Stimulated activated CD8-positive, alpha-beta memory T cell treated with anti-CD3 and anti-CD28 coated beads, Interleukin-2, amount 100 ng/mL, for 1 hour (primary cell): ENCODE measurements at places on chromosomes 11 and 22.

DNA sequence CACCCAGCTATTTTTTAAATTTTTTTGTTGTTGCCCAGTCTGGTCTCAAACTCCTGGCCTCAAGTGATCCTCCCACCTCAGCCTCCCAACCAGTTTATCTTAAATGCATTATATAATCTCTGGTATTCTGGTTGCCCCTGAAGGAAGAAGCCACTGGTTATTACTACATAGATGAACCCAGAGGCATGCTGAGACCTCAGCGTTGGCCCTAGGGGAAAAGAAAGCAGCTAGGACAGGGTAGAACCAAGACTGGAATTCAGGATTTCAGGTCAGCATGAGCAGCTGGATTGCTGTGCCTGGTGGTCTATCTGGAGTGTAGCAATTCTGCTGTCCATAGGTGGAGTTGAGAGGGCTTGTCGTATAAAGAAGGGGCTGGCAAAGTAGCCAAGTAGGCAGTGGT lies 67.2 kb downstream of the PARVA start:
- no peak for DNase-seq

DNA sequence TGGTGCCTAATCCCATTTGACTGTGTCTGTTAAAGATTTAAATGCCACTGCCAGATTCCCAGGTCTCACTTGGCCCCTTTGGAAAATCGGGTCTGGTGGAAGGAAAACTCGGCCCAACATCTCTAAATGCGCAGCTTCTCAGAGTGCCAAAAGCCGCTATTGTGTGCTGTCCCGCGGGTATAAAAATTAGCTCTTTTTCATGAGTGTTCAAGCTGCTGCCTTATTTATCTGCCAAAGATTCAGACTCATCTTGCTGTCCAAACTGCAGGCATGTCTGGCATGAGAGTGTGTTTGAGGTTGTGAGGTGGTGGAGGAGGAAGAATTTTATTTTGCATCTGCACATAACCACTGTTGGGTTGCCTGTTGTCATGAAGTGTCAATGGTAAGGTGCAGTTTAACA lies 91.4 kb downstream of the NELL1 start:
- DNase-seq = no peak

DNA sequence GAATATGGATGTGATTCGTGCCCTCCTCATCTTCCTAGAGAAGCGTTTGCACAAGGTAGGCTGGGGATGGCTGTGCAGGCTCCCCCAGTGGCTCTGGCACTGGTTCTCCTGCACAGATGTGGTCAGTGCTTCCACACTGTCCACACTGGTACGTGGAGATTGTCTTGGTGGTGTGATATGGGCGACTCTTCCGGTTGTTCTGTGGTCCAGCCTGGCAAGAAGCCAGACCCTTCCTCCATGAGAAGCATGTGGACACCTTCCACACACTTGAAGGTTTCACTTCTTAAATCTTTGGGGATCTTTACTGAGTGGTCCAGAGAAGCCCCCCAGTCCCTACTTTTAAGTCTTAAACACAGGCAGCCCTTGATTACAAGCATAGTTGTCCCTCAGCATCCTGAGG lies 3.8 kb downstream of the RIC8A start:
- no peak for DNase-seq

DNA sequence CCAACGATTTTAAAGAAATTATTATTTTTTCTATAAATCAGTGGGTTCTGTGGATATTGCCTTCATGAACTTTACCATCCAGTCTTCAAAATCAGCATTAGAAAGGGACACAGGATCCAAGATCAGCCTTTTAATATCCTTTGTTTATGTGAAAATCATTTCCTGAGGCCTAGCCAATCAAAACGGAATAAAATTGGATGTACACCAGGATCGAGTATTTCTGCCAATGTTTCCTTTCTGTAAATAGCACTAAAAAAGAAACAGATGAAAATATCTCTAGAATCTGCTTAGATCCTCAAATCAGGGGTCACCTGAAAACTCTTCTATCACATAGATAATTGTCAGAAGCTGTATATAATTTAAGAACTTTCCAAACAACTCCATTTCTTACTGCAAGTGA lies 1598.5 kb downstream of the LRRC4C start:
- DNase-seq = no peak

DNA sequence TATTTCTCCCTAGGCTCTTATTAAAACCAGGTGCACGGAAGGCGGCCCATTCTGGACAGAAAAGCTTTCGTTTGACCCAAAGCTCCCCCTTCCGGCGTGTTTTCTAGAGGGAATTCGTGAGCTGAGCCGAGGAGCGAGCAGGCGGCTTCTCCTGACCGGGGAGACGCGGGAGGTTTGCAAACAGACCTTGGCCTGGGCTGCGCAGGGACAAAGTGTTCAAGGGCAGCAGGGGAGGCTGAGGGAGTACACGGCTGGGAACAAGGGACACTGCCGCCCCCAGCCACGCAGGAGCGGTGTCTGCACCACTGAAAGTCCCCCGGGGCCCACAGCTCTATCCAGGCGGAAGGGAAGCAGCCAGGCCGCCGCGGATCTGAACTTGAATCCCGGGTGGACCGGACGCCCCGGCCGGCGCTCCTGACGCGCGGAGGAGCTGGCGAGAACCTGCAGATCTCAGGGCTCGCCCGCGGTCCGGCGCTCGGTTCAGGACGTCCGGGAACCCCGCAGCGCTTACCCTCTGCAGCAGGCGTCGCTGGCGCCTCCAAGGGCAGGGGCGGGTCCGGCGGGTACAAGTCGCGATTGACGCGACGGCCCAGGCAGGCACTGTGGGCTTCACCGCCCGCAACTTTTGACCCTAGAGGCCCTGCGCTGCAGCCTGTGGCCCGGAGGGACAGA lies 101.9 kb downstream of the WT1 start:
- DNase-seq = no peak

- no peak for DNase-seq
Observed at GRCh38 chr11:128548649-128549255, 38.6 kb downstream of the ETS1 start.

GRCh38 chr11:118117790-118118601 lies 31.2 kb upstream of the SMIM35 start:
- DNase-seq = no peak

DNA sequence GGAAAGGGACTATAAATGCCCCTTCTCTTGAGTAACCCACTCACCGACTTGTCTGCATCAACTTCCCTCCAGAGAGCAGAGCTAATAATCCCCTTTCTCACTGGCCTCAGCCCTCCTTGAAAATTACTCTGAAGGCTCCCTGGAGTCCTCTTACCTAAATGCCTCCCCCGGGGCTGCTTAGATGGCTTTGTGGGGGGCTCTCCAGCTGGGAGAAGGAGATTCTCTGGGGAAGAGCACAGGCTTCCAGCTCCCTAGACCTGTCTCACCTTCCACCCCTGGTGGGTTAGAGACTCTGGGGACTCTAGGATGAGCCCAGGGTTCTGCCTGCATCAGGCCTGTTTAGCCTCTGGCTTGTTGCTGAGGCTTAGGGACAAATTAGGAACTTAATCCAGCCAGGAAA lies 39.8 kb downstream of the MIAT start:
- DNase-seq = no peak

DNA sequence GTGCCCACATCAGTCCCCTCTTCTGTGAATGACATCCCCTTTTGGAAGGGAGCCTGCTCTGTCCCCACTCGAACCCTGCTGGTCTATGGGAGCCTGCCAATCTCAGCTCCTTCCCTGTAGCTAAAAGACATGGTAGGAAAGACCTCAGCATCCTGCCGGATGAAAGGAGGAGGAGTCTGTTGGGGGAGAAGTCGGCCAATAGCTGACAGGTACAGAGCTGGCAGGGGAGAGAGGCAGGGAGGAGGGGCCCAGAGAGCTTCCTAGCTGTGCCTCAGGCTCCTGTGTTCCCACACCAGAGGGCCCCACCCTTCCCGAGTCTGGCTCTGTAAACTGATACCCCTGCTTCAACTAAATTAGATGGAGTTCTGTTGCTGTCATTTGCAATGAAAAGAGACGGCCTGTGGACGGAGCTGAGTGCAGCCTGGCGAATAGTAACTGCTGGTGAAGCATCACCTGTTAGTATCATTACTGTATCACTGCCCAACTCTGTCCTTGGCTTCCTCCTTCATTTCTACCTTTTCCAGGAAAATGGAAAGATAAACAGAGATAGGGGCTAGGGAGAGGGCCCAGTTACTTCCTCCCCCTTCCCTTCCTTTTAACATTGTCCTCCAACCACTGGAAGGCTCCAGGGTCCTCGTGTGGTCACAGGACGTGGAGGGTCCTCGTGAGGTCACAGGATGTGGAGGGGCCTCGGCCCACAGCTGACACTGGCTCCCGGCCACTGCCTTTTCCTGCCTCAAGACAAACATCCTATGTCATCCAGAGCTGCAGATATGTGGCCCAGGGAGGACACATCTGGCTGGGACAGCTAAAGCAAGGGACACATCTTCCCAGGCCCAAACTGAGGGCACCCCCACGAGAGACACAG lies 15.1 kb downstream of the FXYD6 start:
- DNase-seq = no peak

- no peak for DNase-seq
Observed at GRCh38 chr11:101583251-101584128, at the start of gene TRPC6. TSS of gene TRPC6 (minus strand) at chr11:101584007. CDS start at chr11:101583503, 504 bp downstream.

DNA sequence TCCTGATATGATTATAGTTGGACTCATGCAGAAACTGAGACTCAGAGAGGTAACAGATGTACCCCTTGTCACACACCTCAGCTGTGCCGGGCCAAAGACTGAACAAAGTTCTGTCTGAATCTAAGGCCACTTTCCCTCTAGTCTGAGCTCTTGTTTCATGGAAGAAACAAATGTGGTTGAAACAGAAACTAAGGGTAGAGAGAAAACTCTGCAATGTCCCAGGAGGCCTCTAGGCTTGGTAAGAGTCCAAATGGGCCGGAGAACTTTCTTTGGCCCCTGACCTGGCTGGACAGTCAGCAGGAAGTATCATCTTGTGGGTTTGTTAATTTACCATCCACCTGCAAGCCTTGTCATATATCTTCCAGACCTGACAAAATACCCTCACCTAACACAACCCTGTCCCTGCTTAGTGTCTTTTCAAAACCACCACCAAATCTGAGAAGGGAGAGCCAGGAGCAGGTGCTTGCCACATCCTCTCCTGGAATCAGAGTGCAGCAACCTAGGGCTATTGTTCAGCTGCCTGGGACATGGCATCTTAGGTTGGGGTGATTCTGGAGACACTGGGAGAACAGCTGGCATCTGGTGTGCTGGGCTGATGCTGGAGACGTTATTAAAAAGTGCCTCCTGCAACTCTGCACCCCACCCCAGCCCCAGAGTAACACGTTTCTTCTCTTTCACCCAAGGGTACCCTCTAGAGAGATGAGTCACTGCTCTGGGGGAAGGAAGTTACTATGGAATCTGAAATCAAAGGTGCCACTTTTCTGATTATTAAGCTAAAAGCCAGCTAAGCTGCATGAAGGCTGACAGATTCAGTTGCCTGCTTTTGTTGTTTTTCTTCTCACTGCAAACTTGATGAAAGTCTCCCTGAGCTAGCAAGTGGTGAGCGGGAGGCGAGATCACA lies 126.3 kb upstream of the TIMP3 start:
- DNase-seq = no peak
